ENCODE measurements at places on chromosomes 2 and 18.

GRCh38 chr2:54984476-54984875, 65.8 kb downstream of the RTN4 start:
- peak; percentile 48 for DNase-seq

- no peak for DNase-seq
Observed at GRCh38 chr2:153232464-153232863, 246.1 kb downstream of the RPRM start.

DNA sequence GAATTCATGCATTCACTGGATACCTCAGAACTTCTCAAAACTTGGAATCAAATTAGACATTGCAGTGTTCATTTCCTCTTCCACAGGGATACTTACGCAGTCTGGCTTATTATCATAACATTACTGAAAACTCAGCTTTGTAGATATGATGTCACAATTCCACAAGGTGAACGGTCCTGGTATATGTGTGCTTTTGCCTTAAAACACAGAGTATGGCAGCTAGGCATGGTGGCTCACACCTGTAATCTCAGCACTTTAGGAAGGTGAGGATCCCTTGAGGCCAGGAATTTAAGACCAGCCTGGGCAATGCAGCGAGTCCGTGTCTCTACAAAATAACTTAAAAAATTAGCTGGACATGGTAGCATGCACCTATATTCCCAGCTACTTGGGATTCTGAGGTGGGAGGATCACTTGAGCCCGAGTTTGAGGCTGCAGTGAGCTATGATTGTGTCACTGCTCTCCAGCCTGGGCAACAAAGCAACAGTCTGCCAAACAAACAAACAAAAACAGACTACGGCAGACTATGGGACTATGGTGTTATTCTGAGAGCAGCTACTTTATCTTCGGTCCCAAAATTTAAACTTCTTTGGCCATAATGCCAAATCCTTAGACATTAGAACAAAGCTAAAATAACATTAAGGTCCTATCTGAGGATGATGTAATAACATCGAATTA, 1191.9 kb upstream of the SLC39A10 start:
- no peak for DNase-seq

GRCh38 chr18:4391859-4392258, 63.2 kb downstream of the DLGAP1 start:
- no peak for DNase-seq

GRCh38 chr2:239509373-239510143, 108.7 kb upstream of the HDAC4 start:
- no peak for DNase-seq

DNA sequence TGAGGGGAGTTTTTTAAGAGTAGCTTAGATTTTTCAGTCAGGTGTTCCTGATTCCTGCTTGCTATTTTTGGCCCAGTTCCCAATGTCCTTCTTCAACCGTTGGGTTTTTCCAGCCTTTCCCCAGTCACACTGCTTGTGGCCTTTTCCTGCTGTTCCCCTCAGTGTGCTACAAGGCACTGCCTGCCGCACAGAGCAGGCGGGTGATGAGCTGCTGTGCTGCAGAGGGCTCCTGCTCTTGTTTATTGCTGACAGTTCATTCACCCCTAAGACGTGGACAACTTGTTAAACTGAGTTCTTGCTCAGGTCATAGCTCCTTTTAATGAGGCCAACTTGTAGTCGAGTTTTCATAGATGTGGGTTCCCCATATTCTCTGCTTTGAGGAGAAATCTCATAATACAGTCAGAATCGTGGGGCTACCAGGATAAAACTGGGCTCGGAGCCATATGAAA, 20.6 kb downstream of the EIF4E2 start:
- no peak for DNase-seq

GRCh38 chr18:24552218-24552617, 91.8 kb downstream of the HRH4 start:
- DNase-seq, result no peak

- no peak for DNase-seq
Observed at GRCh38 chr2:29310650-29311348, 195.6 kb downstream of the CLIP4 start.

DNA sequence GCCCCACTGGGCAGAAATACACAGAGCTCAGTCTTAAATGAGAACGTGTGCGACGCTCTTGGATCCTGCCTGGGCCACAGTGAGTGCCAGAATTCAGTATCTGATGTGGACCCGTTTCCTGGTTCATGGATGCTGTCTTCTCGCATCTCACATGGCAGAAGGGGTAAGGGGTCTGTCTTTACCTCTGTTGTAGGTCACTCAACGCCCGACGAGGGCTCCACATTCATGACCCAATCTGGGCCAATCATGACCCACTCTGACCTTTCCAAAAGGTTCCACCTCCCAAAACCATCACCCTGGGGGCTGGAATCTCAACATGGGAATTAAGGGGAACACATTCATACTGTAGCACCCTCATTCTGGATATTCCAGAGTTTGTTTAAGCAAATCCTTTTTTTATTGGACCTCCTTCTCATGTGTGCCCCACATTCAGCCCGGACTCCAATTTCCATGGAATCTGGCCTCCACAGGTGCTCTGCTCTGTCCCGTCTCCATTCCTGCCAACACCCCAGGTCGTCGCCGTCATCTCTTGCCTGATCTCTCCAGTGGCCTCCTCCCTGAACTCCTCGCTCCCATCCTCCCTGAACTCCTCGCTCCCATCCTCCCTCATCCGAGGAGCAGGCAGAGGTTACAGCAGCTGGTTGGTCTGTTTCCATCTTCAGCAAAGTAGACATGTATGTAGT, 78.9 kb upstream of the OTOS start:
- no peak for DNase-seq

GRCh38 chr2:165636959-165637358, 157.1 kb downstream of the GALNT3 start:
- DNase-seq, result no peak

DNA sequence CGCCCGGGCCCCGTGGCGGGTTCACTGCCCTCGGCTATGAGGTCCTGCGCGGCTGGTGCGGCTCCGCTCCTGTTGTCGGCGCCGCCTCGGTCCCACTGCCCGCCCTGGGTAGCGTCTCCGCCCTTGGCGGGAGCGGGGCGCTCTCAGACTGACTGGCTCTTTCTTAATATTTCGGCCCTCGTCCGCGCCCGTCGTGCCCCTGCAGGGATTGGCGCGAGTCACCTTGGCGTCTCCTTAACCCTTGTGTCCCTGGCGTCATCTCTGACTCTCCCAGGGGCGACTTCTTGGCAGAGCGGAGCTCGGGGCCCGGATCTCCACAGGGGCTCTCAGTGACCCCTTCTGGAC, 1.3 kb downstream of the PTMA start:
- DNase-seq, result peak; percentile 7

GRCh38 chr2:159497256-159497655, 119.1 kb downstream of the BAZ2B start:
- peak; percentile 94 for DNase-seq

DNA sequence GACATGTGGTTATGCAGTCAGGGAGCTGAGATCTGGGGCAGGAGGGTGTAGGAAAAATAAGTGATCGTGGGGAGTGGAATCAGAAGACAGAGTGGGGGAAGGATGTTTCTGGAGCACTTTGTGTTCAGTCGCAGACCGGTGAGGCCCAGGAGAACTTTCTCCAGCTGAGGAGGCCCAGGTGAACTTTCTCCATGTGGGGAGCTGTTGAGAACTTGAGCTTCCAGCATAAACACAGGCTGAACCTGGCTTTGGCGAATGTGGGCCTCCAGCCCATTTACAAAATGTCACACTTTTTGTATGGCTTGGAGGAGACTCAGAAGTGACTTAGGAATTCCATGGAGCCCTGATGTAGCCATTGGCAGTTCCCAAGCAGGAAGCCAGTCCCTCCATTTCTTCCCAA, 108.5 kb downstream of the VAPA start:
- DNase-seq, result no peak

DNA sequence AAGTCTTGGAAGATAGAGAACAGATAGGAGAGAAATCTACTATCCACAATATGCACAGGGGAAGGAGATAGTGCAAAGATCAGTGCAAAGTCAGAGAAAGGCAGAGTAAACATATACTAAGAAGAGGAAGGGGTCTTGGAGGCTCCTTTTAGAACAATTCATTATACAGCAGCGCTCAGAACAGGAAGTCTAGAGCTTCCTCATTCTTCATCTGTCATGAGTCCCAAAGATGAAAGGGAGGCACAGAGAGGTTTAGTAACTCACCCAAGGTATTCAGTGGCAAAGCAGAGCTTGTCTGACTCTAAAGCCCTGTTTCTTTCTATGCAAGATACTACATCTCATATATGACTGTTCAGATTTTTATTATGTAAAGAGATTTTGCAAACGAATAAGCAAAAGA, 1.4 kb downstream of the SP110 start:
- DNase-seq, result no peak

DNA sequence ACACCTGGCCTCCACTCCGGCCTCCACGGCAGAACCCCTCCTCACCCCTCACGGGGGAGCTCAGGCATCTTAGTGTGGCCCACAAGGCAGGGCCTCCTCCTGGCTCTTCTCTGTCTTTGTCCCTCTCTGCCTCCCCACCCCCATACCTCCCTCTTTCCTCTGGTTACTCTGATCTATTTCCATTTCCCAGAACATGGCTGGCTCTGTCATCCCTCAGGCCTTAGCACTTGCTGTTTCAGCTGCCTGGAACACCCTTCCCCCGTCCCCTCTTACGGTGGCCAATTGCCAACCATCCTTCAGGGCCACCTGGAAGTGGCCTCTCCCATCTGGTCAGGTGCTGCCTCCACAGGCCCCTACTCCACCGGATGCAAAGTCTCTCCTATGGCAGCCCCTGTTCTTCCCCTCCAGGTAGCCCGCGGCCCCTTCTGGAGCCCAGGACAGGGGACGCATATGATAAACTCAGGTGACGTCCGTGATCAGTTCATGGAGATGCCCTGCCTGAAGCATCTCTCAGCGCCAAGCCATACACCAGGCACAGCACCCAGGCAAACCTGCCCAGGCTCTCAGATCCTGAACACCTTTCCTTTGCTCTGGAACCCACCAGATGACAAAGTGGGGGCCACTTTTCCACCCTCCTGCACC, 3.6 kb upstream of the ECEL1 start:
- DNase-seq, result no peak

DNA sequence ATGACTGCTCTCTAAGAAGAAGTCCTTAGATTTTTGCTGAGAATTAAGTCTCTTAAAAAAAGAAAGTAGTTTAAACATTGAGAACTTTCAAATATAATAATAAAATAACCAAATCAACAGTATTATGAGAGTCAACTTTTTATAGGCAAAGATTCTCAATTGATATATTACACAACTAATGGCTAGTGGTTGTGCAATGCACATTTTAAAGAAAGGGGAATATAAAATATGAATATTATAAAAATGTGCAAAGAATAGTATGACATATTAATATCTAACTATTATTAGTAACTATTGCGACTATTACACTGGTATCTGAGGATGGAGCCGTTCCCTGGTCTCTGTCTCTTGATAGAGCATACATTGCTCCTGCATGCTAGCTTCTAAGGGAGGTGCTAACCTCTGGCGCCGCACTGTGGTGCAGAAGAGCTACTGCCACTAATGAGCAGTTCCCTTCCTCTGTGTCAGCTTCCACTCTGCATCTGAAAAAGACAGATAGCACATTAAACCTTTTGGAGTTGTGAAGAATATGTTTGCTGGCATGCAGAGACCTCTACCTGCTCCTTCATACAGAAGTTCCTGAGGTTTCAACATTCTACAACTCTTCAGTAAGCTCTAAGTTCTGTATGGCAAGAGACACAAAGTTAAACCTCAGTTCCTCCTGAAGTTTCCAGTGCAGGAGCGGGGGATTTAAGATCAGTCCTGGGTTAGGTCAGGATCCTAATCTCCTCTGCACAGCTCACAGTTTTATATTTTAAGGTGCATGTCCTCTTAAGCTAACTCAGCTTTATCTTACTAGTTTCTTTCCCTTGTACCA, 3.5 kb upstream of the SLC9A2 start:
- peak; percentile 59 for DNase-seq

DNA sequence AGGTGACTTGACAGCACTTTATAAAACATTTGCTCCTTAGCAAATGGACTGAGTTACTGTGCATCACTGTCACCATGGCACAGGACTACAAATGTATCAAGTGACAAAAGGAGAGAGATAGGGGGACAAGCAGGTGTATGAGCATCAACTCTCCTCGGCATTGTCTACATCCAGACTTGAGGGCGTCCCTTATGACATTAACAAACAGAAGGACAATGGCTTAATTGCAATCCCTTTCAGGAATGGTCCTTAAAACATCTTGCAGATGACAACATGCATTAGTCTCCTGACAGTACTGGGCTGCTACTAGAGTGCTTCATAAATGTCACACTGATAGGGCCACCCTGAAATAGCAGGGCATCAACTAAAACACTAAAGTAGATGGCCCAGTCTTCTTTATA, 198.8 kb downstream of the PDE1A start:
- no peak for DNase-seq

- DNase-seq, result peak; percentile 39
Observed at GRCh38 chr2:8684540-8684877, 2.7 kb downstream of the ID2 start.

GRCh38 chr2:148701039-148701438, 56.5 kb downstream of the EPC2 start:
- no peak for DNase-seq

- no peak for DNase-seq
Observed at GRCh38 chr2:235643680-235644511, 150.1 kb downstream of the AGAP1 start.

- DNase-seq, result peak; percentile 84
Observed at GRCh38 chr18:33804258-33804657, 226.2 kb downstream of the ASXL3 start.

- DNase-seq, result no peak
Observed at GRCh38 chr2:183113630-183114029, 10.6 kb upstream of the NUP35 start.

GRCh38 chr2:228613133-228613850, 431.8 kb upstream of the SPHKAP start:
- peak; percentile 88 for DNase-seq

GRCh38 chr2:191170773-191171172, 20.0 kb upstream of the STAT4 start:
- DNase-seq, result peak; percentile 42

GRCh38 chr18:12011199-12011956, 30.1 kb downstream of the IMPA2 start:
- no peak for DNase-seq

GRCh38 chr2:6812857-6813530, 52.7 kb downstream of the CMPK2 start:
- no peak for DNase-seq

DNA sequence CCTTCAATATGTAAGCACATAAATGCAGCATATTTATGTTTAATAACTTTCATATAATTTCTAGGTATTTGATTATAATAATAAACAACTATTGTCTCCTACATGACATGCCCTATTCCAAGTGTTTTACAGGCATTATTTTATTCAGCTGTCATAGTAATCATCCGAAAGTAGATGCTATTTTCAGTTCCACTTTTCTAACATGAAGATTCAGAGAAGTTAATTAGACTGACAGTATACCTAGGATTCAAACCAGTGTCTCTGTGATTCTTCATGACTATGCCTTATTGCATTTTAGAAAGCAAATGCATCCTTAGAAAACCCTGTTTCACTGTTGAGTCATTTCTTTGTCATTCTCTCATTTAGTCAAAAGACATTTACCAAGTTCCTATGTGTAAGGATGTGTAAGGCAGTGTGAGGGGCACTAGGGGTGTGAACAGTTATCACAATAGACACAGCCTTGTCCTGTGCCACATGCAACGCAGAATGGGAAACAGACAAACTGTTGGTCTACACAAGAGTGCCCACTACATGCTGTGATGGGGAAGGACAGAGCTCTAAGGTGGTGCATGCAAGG, 79.8 kb downstream of the DTNA start:
- peak; percentile 17 for DNase-seq

GRCh38 chr18:30999887-31000628, 42.5 kb downstream of the DSC3 start:
- no peak for DNase-seq

- DNase-seq, result no peak
Observed at GRCh38 chr2:134027980-134028379, 225.9 kb upstream of the MGAT5 start.
